Psoas muscle (tissue), 8 donors: ENCODE measurements at places on chromosomes 12 and 14. TPM values are rescaled to one million over a fixed set of nuclear protein-coding genes. Genes with fewer than 3 reads are reported as not detected.

GRCh38 chr12:88122666-88123065 is 19.2 kb downstream of the CEP290 start:
- no peaks in the 10 kb centered on the region for H3K27me3 ChIP-seq
- H3K4me3 ChIP-seq = no peak overlapping the region
- no peak for DNase-seq
- no peaks in the 10 kb centered on the region for H3K4me1 ChIP-seq
- no peak overlapping the region for H3K27ac ChIP-seq
- no peaks in the 10 kb centered on the region for H3K36me3 ChIP-seq

GRCh38 chr14:71262441-71262840 is 355.2 kb downstream of the PCNX1 start:
- H3K4me1 ChIP-seq = no peaks in the 10 kb centered on the region
- no peaks in the 10 kb centered on the region for H3K27me3 ChIP-seq
- H3K27ac ChIP-seq = no peak overlapping the region
- no peaks in the 10 kb centered on the region for H3K36me3 ChIP-seq
- H3K4me3 ChIP-seq = no peak overlapping the region
- no peak for DNase-seq

The SCAF11 gene
- 90.0 TPM for total RNA-seq

- H3K4me3 ChIP-seq = no peak overlapping the region
- no peaks in the 10 kb centered on the region for H3K4me1 ChIP-seq
- H3K36me3 ChIP-seq = no peaks in the 10 kb centered on the region
- H3K27me3 ChIP-seq = no peaks in the 10 kb centered on the region
- no peak for DNase-seq
Measured at GRCh38 chr14:36952689-36953088, 219.7 kb downstream of the SLC25A21 start.

The CDH24 gene
- total RNA-seq = 0.30 TPM
